Stimulated activated CD8-positive, alpha-beta memory T cell treated with anti-CD3 and anti-CD28 coated beads, Interleukin-4, amount 100 ng/mL, for 4 hours (primary cell): ENCODE measurements at places on chromosomes 4 and X.

GRCh38 chr4:117793845-117794480 lies 240.3 kb upstream of the NDST3 start:
- DNase-seq, result no peak

GRCh38 chr4:71906096-71906495 lies 122.2 kb upstream of the GC start:
- no peak for DNase-seq

DNA sequence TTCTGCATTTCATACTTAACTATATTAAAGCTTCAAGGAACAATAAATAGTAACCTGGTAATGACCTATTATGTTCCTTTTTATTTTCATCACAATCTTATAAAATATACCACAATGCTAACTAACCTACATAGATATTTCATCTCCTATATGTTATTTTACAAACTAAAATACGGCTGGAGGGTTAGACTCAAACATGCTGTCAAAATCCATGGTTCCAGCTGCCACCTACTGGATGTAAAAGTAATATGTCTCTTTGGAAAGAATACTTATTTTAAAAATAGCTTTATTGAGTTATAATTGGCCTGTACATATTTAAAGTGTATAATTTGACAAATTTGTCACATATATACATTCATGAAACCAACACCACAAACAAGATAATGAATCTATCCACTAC lies 15.0 kb downstream of the RGN start:
- no peak for DNase-seq

DNA sequence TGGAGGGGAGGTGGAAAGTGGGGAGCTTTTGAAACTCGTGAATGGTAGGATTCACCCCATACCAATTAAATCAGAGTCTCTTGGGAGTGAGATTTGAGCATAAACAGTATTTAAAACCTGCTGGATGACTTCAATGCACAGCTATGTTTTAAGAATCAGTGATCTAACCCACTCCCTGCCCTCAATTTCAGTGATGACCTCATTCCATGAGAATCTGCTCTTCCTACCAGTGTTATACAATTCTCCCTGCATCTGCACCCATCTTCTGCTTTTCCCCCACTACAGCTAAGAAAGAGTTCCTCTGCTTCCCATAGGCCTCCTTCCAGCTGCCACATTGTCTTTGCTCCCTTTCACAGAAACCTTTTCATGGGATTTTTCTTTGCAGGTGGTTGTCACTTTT lies 18.3 kb upstream of the H2AZ1 start:
- DNase-seq, result no peak

DNA sequence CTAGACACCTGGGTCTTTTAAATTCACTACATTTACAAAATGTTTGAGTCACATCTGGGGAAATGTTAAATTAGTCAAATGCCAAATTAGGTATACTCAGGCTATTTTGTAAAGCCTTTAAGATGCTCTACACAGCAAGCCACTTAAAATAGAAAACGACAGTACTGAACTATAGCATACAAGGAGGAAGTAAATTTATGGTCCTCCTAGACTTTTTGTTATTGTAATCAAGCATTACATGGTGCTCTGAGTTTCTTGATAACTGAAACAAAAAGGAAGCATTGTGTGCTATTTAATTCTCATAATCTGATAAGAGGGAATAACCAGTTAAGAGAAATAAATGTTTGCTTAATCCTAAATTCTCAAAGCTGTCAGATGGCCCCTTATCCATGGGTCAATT lies 46.2 kb downstream of the SLC9A7 start:
- DNase-seq, result no peak

GRCh38 chrX:108439961-108440696 lies 491 bp downstream of the COL4A5 start:
- DNase-seq, result no peak

GRCh38 chrX:44621078-44621477 lies 78.4 kb upstream of the FUNDC1 start:
- no peak for DNase-seq

- DNase-seq, result no peak
Measured at GRCh38 chrX:120014354-120015130, 62.9 kb downstream of the RHOXF2B start.

GRCh38 chr4:78687818-78688217 lies 88.3 kb upstream of the BMP2K start:
- DNase-seq, result no peak

GRCh38 chr4:184345573-184345922 lies 127.9 kb upstream of the ENPP6 start:
- no peak for DNase-seq
